Esophagus squamous epithelium (tissue), 5 donors: ENCODE measurements at places on chromosomes 12 and 14. TPM values are rescaled to one million over a fixed set of nuclear protein-coding genes. Genes with fewer than 3 reads are reported as not detected.

Gene DEPDC4
- not detected for total RNA-seq

Gene CYP46A1
- 1.1 TPM for total RNA-seq

DNA sequence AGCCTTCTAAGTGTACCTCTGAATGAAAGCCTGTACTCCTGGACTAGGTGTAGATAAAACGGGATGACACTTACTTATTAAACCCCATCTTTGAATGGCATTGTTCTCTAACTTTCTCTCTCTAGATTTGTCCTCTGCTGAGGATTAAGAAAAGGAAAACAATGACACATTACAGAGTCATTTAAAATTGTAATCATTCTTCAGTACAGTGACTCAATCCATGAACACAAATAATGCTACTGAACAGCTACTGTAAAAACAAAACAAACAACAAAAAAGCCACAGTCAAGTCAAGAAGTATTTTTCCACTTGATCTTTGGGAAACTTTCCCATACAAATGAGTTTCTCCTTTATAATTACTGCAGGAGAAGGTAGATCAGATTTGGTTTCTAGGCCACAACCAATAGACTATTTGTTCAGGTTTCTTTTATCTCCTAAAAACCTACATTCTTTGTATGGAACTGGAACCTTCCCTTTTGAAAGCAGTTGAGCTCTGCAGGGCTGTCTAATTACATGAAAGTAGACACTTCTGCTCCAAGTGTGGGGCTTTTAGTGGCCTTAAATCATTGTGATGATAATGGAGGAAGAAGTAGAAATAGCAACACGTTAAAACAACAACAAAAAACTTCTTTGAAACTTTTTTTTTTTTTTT is 219.1 kb downstream of the ESR2 start:
- no peak for DNase-seq

- DNase-seq = no peak
Observed at GRCh38 chr14:92240658-92241057, 82.3 kb upstream of the SLC24A4 start.

DNA sequence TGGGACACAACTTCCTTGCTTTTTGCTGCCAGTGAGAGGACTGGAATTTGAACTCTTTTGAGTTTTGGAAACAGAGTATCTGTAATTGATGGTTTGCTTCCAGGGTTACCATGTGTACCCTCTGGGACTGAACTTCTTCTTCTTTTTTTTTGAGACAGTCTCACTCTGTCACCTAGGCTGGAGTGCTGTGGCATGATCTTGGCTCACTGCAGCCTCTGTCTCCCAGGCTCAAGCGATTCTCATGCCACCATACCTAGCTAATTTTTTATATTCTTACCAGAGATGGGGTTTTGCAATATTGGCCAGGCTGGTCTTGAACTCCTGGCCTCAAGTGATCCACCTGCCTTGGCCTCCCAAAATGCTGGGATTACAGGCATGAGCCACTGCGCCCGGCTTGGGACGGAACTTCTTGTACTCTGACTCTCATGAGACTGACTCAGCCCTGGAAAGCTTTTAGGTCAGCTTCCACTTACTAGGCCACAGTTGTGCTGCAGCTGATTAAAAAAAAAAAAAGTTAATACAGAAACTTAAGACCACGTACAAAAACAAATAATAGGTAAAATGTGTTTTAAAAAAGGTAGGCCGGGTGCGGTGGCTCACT is 15.8 kb downstream of the SEL1L start:
- DNase-seq = no peak

Gene ARHGAP9
- total RNA-seq = 4.5 TPM

GRCh38 chr12:64760808-64761573 is 1.8 kb upstream of the GNS start:
- DNase-seq = no peak

- no peak for DNase-seq
Observed at GRCh38 chr12:71250166-71250565, 92.4 kb upstream of the TSPAN8 start.

Gene LRP1-AS
- total RNA-seq = not detected

DNA sequence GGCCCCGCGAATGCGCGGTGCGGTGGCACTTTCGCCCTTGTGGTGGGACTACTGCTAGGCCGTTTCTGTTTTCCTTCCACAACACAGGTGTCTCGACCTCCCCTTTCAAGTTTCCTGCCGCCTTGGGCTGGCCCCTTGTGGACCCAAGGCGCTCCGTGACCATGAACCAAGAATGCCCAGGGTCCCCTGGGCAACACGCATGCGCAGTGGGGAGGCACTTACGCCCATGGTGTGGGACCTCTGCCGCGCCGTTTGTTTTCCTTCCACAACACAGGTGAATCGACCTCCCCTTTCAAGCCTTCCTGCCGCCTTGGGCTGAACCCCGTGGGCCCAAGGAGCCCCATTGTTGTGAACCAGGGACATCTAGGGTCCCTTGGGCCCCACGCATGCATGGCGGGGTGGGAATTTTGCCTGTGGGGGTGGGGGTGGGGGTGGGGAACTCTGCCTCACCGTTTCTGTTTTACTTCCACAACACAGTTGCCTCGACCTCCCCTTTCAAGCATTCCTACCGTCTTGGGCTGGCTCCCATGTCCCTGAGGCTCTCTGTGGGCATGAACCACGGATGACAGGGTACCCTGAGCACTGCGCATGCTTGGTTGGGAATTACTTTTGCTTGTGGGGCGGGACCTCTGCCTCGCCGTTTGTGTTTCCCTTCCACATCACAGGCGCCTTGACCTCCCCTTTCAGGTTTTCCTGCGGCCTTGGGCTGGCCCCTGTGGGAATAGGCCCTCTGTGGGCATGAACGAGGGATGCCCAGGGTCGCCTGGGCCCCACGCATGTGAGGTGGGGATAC is 355.1 kb downstream of the ALG10 start:
- no peak for DNase-seq

- no peak for DNase-seq
Observed at GRCh38 chr14:68964300-68965093, 14.6 kb downstream of the ACTN1 start.
